ENCODE measurements at places on chromosomes 5 and 9. TPM values are rescaled to one million over a fixed set of nuclear protein-coding genes. Genes with fewer than 3 reads are reported as not detected.

Gene GARIN3
- not detected for total RNA-seq

- H3K4me1 ChIP-seq: peaks cover 81% of the 10 kb centered on the region
- no peak for DNase-seq
- H3K27ac ChIP-seq: peak overlapping the region; percentile 37
- H3K27me3 ChIP-seq: no peaks in the 10 kb centered on the region
Observed at GRCh38 chr5:39055768-39056398, 18.3 kb downstream of the RICTOR start.

GRCh38 chr9:75033791-75034473 is 5.8 kb upstream of the CARNMT1 start:
- no peaks in the 10 kb centered on the region for H3K4me1 ChIP-seq
- no peak overlapping the region for H3K27ac ChIP-seq
- no peak for DNase-seq
- H3K27me3 ChIP-seq: no peaks in the 10 kb centered on the region
- no peak overlapping the region for H3K4me3 ChIP-seq

DNA sequence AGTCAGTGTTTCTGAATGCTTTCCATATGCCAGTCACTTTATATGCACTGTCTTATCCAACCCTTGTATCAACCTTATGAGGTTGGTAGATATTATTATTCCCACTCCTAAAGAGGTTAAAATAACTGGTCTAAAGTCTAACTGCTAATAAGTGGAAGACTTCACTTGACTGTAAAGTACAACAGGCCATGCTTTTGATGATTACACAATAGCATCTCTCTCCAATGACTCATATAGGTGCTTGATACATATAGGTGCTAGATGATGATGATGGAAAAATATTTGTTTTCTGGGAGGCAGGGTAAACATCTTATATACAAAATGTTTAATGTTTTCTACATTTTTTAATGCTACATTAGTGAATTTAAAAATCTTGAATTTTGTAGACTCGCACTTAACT is 75.9 kb upstream of the NR3C1 start:
- no peaks in the 10 kb centered on the region for H3K36me3 ChIP-seq
- peaks cover 5% of the 10 kb centered on the region for H3K4me1 ChIP-seq
- H3K27ac ChIP-seq: no peak overlapping the region
- no peak for DNase-seq
- no peaks in the 10 kb centered on the region for H3K27me3 ChIP-seq

Gene PTPRD
- 15.6 TPM for total RNA-seq
